Stimulated activated CD8-positive, alpha-beta memory T cell treated with anti-CD3 and anti-CD28 coated beads, Interleukin-4, amount 100 ng/mL, for 48 hours (primary cell): ENCODE measurements at places on chromosomes 12 and 14.

DNA sequence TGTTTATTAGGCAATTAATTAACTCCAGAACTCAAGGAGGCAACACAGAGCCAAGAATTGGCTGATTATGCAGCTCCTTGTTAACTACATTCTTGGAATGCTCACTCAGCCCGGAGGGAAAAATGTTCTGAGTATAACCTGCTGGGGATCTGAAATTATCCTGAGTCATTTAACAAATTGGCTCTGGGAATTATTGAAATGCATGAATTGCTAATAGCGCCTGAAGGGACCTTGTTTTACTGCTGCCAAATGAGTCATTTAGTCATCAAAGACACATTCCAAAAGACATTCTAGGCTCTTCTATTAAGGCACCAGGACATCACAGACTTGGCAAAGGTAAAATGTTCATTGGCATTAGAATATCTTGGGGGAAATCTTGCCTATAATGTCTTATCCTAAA is 13.0 kb downstream of the TMEM52B start:
- no peak for DNase-seq

DNA sequence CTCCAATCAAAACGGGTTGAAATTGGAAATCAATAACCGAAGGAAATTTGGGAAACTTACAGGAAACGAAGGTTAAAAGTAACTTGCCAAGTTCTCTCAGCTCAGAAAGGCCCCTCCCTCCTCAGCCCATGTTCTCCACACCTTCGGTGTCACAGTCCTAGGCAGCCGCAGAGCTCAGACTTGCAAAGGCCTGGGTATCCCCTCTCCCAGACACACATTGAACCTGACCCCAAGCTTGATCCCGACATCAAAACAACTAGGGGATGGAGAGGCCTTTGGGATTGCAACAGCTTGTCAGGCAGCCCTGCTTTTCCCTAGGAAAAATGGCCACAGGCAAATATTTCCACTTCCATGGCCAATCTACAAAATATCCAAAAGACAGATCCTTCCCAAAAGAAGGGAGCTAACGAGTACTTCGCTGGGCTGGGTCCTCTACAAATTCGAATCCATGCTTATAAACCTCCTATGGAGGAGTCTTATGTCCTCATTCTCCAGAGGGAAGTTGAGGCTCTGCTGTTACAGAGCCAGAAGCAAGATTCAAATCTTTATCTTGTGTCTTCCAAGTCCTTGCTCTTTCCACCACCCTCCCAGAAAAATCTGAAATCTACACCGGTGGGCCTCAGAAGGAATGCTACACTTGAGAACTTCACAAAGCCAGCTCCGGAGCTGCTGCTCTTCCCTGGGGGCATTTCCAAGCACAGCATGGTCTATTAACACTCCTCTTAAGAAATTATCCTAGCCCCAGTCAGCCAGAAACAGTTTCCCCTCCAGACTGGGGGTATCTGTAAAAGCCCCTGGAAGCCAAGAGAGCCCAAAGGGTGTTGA is 35.7 kb upstream of the PNMA1 start:
- no peak for DNase-seq

DNA sequence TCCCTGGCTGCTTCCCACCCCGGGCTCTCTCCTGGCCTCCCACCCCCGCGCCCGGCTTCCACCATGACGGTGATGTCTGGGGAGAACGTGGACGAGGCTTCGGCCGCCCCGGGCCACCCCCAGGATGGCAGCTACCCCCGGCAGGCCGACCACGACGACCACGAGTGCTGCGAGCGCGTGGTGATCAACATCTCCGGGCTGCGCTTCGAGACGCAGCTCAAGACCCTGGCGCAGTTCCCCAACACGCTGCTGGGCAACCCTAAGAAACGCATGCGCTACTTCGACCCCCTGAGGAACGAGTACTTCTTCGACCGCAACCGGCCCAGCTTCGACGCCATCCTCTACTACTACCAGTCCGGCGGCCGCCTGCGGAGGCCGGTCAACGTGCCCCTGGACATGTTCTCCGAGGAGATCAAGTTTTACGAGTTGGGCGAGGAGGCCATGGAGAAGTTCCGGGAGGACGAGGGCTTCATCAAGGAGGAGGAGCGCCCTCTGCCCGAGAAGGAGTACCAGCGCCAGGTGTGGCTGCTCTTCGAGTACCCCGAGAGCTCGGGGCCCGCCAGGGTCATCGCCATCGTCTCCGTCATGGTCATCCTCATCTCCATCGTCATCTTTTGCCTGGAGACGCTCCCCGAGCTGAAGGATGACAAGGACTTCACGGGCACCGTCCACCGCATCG is 1.8 kb downstream of the KCNA1 start:
- no peak for DNase-seq

DNA sequence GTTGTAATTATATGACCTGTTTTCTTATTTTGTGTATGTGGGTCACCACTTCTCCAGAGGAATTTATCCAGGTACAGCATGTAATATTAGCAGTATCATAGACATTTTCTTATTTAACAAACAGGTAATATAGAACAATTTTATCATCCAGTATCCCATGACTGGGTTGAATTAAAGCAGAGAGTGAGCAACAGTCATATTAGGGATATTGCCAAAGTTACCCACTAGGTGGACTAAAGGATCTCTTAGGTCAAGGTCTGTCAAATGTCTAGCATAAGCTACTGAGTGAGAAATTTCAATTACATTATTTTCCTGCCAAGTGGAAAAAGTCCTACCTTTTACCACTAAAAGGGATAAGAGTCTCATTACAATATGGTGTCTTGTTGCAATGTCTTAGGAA is 62.1 kb upstream of the TRIM9 start:
- no peak for DNase-seq

GRCh38 chr12:62268956-62269355 is 8.8 kb downstream of the USP15 start:
- no peak for DNase-seq

DNA sequence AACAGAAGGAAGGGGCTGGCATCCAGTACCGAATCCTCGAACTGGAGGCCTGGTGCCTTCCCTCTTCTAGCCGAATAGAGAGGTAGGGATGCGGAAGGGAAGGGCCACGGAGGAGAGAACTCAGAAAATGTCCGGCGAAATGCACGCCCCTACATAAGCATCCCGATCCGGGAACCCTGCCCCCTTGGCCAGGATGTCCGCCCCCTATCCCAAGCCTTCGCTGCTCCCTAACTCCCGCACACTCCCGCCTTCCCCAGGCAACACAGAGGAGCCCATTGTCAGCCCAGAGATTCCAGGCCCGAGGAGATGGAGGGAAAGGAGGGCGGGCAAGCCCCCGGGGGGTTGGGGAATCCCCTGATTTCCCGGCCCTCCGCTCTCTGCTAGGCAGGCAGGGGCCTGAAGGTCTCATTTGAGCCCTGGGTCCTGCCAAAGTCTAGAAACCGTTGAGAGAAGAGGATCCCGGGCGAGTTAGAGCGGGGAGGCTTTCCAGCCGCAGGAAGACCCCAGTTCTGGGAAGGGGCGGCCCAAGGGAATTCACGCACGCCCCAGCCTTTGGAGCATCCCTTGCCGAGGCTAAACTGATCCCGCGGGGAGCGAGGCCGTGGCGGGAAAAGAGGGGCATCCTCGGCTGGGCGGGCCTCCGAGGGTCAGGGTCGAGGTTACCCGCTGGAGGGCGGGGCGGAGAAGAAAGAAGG is 569 bp upstream of the ARHGEF40 start:
- no peak for DNase-seq

DNA sequence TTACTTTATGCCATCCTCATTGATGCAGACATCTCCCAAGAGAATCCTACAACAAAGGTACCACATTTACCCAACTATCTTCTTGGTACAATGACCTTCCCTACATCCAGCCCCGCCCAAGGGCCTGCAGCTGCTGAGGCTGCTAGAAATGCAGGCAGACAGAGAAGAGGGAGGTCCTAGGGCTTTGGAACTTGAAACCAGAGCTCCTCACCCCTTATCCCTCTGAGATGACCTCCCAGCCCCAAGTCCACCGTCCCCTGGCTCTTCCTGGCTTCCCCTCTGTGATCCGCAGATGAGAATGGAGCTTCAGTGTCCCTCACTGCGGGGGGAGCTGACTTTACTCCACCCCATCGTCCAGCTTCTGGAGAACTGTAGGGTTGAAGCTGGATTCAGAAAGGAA is 1.6 kb upstream of the TNFRSF1A start:
- DNase-seq: no peak

GRCh38 chr14:100239840-100240667 is 1.1 kb downstream of the YY1 start:
- peak; percentile 88 for DNase-seq

DNA sequence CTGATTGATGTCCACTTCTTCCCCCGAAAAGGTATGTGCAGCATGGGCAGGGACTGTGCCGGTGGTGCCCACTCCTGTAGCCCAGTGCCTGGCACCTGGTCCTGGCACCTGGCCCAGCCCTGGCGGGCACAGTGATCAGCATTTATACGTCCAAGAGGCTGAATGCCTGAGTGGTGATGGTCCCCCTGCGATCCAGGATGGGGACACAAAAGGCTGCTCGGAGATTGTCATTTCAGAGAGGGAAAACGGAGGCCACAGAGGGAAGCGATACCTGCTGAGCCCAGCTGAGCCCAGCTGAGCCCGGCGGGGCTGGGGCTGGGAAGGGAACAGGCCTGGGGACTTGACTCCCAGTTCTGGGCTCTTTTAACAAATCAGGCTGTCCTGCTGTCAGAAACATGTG is 55.8 kb downstream of the PRIMA1 start:
- no peak for DNase-seq
